ENCODE measurements at places on chromosomes 13 and 19.

GRCh38 chr19:15897026-15897737, 692 bp downstream of the CYP4F2 start:
- DNase-seq, result no peak

DNA sequence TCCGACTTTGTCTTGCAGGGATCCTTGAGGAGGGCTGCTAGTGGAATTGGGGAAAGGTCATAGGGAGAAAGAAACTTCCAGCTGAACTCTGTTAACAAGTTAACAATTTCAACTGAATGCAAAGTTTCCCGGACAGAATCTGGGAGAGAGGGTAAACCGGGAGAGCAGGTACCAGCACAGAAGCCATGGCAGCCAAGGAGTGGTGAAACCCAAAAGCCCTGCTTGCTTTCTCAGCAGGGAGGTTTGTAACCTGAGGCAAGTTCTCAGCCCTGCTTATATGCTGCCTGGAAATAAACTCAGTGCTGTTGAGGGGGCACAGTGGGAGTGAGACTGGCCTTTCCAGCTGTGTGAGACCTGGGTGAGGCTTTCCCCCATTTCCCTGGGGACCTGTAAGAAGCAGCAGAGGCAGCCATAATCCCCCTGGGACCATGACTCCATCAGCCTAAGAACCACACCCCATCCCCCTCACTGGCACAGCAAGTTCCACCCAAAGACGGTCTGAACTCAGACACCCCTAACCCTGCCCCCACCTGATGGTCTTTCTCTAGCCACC, 84.0 kb downstream of the SUCLA2 start:
- DNase-seq, result no peak

GRCh38 chr13:51928231-51928630, 66.5 kb downstream of the CCDC70 start:
- no peak for DNase-seq

GRCh38 chr13:111548301-111548700, 227.9 kb downstream of the TEX29 start:
- DNase-seq, result no peak

DNA sequence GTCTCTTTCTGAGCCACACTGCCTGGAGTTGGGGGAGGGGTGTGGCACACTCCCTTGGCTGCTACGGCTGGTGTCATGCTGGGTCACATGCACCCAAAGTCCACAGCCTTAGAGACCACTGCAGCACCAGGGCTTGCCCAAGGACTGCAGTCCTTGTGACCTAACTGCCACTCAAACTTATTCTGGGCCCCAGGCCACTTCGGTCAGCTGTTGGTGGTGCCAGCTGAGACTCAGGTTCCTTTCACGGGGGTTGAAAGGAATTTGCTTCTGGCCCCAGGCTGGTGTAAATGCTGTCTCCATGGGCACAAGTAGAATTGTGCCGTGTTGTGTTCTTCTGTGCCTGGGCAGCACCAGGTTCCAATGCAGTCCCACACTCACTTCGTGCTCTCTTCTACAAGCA, 9.5 kb upstream of the VN1R1 start:
- DNase-seq, result no peak

DNA sequence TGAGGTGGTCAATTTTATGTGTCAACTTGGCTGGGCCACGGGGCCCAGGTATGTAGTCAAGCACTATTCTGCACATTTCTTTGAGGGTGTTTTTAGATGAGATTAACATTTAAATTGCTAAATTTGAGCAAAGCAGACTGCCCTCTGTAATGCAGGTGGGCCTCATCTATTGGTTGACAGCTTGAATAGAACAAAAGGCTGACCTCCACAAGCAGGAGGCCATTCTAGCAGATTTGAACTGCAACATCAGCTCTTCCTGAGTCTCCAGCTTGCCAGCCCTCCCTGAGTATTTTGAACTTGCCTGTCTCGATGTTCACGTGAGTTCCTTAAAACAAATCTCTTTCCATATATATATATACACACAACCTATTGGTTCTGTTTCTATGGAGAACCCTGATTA, 134.8 kb downstream of the DCLK1 start:
- no peak for DNase-seq

DNA sequence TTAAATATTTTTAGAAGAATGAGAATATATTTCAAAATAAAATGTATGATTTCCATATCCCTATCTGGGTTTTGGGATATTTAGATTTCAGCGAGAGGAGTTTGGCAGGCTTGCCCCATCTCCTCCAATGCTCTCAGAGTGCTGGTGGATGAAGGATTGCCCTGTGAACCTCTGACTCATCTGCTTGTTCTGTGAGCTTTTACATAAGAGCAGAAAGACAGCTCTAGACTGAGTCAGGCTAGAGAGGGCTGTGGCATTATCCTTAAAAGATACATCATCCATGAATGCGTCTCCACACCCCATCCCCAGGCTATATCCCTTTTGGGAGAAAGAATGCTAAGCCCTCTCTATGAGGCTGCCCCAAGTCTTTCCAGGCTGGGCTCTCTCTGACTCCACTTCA, 190.6 kb downstream of the TUBA3C start:
- DNase-seq, result no peak

- DNase-seq, result no peak
Observed at GRCh38 chr19:10742476-10742875, 24.6 kb downstream of the DNM2 start.

DNA sequence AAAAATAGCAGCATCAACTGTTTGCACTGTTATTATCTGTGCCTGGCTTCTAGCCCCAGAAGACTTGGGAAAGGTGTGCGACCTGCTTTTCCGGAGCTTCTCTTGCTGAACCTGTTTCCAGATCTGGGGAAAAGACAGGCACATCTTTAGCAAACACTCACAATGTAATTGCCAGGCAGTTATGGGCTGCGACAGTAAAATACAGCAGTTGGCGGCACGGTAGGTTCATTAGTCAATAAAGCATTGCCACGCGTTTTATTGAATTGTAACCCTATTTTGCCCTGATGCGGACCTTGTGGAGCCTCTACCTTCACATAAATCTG, 223.7 kb upstream of the TSHZ3 start:
- DNase-seq, result no peak

- no peak for DNase-seq
Observed at GRCh38 chr19:11286312-11286974, 9.5 kb upstream of the TSPAN16 start.

DNA sequence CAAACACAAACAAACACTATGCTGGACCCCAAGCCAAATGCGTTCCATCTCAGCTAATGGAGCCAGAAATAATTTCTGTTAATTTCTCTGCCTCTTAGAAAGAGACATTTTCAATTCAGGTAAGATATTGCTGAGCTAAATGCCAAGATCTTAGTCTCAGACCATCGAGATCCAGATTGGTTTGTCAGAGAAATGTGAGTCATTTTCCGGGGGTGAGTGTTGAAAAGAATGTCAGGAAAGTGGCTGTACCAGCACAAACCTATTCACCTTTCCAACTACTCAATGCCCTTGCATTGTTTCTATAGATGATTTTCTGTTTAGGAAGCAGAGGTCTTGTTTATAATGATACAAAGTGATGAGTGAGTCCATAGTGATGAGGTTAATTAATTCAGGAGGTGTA, 266.8 kb upstream of the TSHZ3 start:
- no peak for DNase-seq

GRCh38 chr19:455851-456546, 4.8 kb downstream of the SHC2 start:
- no peak for DNase-seq

GRCh38 chr19:57558525-57558924, 1.1 kb downstream of the ZNF550 start:
- no peak for DNase-seq

DNA sequence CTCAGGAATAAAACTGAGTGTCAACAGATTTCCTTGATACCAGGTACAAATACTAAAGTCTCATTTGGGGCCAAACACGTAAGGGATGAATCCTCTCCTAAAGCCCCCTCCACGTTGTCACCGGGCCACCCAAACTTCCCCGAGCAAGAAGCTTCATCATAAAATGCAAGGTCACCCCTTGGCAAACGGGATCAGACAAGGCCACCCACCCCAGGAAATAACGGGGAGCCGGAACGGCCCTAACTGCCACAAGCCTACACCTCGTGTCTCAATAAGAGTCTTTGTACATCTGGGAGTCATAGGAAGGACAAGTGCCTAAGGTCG, 717 bp downstream of the EEF2 start:
- no peak for DNase-seq

DNA sequence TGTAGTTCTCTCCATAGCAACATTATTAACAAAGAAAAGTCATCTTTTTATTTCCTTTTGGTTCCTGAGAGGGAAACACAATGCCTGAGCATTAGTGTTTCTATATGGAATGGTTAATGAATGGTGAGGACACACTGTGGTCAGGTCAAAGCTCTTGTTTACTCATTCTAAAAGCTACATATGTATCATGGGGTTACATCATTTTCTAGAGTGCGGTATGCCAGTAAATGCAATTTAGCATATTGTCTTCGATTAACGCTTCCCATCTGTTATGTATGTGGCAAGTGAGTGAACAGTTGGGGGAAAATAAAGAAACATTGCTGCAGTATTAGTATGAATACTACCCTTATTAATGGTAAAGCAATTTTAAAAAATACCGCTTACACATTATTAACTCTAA, 1152.2 kb upstream of the SPRY2 start:
- DNase-seq, result no peak

DNA sequence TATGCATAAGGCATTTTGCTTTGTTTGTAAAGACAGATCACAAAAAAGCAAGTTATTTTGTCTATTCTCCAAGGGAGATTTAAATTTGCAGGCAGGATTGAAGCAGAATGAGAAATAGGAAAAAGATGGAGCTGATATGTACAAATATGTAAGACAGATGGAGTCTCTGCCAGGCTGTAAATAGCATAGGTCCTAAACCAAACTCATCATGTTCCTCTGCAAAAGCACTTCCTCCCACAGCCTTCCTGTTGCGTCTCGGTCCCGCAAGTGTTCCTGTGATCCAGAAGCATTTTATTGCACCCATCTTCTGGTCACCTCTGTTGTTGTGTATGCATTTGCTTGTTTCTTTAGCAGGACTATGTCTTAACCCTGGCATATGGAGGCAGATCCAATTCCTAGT, 95.7 kb upstream of the CLDN10 start:
- no peak for DNase-seq

DNA sequence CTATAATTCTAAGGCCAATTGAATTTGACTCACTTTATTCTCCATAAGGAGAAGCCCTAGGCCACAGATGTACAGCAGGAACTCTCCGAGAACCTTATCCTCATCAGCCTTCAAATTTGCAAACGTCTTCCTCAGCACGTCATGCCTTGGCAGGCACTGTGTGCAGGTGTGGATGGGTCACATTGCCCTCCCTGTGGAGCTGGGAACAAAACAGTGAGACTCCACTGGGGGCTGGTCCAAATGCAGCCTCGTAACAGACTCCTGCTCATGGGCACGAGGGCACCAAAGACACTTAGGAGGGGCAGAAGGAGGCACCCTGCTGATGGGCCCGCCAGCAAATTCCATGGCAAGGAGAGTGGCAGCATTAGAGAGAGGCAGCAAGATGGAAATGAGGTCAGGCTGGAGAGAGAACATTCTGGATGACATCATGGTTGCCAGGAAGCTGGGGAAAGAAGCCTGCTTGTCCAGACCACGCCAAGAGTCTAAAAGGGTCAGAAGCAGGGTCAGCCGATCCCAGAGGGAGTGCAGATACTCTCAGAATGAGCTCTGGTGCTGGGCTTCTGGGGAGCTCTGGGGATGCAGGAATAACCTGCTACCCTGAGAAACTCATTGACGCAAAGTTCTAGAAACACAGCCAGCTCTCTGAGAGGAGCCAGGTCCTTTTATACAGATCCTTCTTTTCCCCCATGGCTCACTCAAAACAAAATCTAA, 242.2 kb downstream of the B3GLCT start:
- no peak for DNase-seq
